ENCODE measurements at places on chromosomes 4 and X.
A peak's percentile ranks its signal among the peaks of the same experiment; 100 is the strongest.

DNA sequence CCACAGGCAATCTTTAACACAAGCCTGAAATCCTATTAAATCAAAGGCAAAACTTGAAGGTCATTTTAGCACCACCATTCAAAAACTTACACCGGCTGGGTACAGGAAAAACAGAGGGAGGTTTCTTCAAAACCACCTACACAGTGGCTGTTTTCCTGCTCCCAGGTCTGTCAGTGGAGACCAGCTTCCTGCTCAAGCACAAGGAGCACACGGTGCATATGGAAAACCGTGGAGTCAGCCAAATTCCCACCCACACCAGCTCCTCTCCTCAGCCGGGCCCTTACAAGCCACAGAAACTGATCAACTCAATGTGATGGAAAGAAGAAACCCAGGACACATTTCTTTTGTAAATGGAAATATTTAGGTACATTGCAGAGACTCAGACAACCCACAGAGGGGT, 14.3 kb upstream of the FAM241A start:
- ATAC-seq = no peak

DNA sequence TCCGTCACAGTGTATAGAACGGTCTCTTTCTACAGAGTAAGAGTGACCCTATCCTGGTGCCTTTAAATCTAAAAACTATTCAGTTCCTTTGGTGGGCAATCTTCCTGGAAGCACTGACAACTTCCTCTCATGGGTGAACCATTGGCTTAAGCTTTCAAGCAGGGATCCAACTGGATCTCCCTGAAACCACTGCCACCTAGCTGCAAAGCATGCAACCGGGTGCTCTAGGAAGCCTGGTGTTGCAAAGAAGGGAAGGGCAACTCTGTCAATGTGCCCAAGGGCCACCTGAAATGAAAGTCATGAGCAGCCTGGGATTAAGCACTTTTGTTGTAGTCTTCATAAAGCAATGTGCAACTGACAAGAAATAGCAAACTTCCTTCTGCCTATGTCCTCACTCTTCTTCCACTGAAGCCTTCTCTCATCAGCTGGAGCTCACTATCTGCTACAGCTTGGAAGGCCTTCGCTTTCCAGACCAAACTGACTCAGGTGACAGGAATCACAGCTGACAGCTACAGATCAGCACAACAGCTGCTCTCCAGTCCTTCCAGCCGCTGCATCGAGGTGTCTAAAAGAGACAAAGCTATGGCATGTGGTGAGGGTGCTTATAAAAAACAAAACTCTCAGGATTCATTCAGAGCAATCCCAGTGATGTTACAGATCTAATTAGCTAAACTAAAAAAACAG, 46.1 kb downstream of the SETD7 start:
- peak; percentile 67 for ATAC-seq

DNA sequence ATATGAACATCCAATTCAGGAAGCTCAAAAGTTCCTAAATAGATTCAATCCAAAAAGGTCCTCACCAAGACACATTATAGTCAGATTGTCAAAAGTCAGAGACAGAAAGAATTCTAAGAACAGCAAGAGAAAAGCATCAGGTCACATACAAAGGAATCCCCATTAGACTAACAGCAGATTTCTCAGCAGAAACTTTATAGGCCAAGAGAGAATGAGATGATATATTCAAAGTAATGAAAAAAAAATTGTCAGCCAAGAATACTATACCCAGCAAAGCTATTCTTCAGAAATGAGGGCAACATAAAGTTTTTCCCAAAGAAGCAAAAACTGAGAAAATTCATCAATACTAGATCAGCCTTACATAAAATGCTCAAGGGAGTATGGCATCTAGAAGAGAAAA, 106.6 kb upstream of the SH3RF1 start:
- no peak for ATAC-seq

DNA sequence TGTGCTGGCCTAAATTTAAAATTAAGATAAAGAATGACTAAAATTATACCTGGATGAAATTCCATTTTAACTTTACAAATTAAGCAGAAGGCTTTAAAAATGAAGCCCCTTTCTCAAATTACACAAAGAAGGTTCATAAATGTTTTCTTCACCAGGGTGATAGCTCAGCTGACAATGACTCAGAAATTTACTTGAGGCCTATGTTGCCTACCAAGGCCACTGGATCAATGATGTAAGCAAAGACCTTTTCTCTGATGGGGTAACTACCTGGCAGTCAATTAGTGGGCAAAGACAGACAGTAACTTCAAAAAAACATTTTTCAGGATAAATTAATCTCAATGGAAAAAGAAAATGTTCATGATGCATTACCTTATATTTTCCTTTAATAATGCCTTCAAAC, 23.9 kb upstream of the GPR34 start:
- ATAC-seq = no peak

GRCh38 chrX:110042496-110042895, 39.6 kb downstream of the TMEM164 start:
- ATAC-seq = no peak

- no peak for ATAC-seq
These were observed 637 bp downstream of the AR start for GRCh38 chrX:67544281-67545035.

DNA sequence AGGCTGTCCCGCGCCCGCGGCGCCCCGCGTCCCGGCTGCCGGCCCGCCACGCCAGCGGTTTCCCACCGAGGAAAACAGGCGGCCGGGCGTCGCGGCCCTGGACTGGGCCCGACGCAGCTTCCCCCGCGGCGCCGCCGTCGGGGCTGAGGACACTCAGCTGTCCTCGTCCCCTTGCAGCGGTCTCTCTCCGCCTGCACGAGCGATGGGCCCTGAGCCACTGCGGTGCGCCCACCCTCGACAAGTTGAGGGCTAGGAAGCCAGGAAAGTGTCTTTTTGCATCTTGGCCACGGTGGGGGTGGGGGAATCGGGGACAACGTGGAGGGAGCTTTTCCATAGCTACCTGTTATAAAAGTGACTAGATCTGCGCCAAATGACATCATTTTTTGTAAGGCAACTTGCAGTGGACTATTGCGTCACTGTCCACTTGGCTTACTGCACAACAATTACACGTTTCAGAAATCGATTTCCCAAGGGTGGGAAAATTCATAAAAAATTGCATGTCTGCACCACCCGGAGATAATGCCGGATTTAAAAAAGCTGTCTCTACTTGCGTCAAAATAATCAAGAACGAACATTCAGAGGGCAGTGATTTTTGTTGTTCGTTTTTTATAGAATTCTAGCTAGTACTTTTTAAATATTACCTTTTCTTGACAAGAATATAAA, 1.1 kb downstream of the KLHL15 start:
- peak; percentile 42 for ATAC-seq

- no peak for ATAC-seq
These were observed 195.9 kb downstream of the SHOX start for GRCh38 chrX:826448-826847.

GRCh38 chr4:62119195-62119594, 919.1 kb downstream of the ADGRL3 start:
- ATAC-seq = no peak

- ATAC-seq = no peak
These were observed 225.0 kb upstream of the CXXC4 start for GRCh38 chr4:104719539-104720230.

DNA sequence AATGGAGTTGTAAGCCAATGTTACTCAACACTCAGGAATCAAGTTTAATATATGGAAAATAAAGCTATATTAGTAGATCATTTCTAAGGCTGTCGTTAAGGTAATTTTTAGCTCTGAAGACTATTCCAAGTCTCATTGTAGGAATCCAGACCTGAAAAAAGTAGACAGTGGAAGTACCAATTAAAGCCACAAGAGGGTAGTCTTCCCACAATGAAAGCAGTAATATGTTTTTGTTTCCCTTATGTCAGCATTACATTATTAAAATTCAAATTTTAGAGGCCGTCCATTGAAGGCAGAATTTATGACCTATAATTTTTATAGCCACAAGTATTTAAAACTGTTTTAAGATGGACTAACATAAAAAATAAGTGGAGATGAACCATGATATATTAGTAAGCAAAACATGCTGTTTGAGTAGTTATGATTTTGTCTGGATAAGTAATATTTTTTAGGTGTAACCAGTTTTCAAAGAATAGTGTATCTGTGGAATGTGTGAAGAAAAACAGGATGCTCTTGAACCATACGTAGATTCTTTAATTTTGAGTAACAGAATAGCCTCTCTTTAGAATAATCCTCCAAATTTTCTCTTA, 372.6 kb upstream of the TECRL start:
- no peak for ATAC-seq

DNA sequence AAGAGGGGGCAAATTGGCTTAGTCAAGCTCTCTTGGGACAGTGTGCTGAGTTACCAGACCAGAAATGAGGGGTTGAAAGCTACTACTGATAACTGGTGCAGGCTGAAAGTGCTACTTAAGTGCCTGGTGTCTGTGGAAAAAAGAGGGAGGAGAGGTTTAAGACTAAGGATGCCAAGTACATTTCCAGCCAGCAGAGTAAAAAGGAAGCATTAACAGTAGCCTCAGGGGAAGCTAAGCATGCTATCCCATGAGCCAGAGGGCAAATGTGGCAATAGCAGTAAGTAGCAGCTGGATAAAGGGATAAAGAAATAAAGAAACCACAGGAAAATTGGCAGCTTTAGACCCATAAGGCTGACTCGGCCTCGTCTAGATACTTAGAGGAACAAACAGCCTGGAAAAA, 196.3 kb upstream of the MAB21L2 start:
- peak; percentile 32 for ATAC-seq

DNA sequence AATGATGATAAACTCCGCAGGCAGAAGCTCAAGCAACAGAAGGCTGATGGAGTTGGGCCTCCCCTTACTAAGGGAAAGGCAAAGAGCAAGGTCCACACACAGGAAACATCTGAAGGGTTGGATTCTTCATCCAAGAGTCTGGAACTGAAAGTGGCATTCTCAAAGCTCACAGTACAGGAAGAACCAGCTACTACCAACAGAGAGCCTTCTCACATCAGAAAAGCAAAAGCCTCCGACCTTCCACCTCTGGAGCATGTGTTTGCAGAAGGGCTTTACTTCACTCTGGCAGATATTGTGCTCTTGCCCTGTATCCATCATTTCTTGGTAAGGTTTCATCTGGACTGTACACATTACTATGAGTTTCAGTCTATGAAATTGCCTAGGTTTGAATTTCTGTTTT, 10.6 kb downstream of the GSTCD start:
- no peak for ATAC-seq

- peak; percentile 75 for ATAC-seq
These were observed 64.2 kb downstream of the SPINK2 start for GRCh38 chr4:56757261-56757746.

DNA sequence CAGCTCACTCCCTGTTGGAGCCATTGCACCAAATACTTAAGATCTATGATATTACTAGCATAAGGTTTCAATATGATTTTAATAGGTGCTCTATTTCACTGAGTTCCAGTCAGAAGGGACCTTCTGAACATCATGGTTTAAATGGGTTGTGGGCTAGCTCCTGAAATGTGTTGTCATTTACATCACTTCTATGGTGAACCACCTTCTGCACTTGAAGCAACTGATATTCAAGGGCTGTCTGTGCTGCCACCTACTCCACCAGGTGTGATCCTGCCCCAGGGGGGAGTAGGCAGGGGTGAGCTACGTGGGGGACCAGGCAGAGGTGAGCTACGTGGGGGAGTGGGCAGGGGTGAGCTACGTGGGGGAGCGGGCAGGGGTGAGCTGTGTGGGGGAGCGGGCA, 35.2 kb downstream of the RNF175 start:
- ATAC-seq = no peak

GRCh38 chrX:45771114-45771513, 570.4 kb upstream of the DIPK2B start:
- ATAC-seq = peak; percentile 42

GRCh38 chr4:5188130-5188529, 136.8 kb downstream of the STK32B start:
- ATAC-seq = no peak

GRCh38 chr4:147192679-147193078, 247.0 kb upstream of the TTC29 start:
- ATAC-seq = no peak

- ATAC-seq = no peak
These were observed 18.4 kb downstream of the XIAP start for GRCh38 chrX:123878252-123878721.

- no peak for ATAC-seq
These were observed 130.0 kb downstream of the RBM46 start for GRCh38 chr4:154911097-154911496.

DNA sequence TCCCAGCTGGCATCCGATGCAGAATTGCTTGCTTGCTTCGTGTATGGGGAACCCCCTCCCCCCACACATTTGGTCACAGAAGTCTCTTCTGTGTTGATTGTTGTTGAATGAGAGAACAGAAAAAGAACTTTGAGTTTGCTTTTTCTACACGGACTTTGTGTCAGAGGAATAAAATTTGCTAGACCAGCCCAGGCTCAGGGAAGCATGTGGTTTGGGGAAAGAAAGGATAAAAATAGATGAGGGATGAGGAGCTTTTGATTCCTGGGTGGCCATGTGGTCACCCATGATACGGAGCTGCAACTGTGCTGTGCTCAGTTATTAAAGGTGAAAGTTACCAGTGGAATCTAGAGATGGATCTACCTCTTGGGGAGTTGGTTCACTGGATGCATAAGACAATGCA, 34.2 kb upstream of the ESX1 start:
- no peak for ATAC-seq

DNA sequence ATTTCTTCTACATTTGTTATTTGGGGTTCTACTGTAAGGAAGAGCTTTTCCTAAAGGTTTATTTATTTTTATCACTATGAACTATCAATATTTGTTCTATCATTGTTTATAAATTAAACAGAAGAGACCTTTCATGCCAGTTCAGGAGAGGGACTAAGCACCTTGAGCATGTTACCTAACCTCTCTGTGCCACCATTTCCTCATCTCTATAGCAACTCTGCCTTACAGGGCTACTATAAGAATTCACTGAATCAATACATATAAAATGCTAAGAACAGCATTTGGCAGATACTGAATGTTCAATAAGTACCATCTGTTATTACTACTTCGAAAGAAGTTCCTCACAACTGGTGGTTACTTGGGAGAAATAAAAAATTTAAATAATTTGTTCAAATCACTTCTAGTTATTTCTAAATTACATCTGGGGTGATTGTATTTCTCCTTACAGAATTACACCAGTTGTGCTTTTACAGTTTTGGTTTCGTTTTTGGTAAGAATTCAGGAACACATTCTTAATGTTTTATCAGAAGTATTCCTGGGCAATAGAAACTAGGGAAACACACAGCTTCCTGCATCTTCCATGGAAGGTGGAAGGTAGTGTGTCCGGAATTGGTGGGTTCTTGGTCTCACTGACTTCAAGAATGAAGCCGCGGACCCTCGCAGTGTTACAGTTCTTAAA, 32.9 kb downstream of the EREG start:
- ATAC-seq = no peak

GRCh38 chr4:7967501-7968261, 28.0 kb upstream of the AFAP1 start:
- no peak for ATAC-seq

- ATAC-seq = no peak
These were observed 494.1 kb downstream of the CENPC start for GRCh38 chr4:67051000-67051789.

GRCh38 chr4:139144161-139144859, 32.7 kb downstream of the ELF2 start:
- ATAC-seq = peak; percentile 73

- peak; percentile 94 for ATAC-seq
These were observed 392.5 kb downstream of the BCOR start for GRCh38 chrX:39705290-39705689.

Measured in esophagus mucosa (tissue), 1 donor.